ENCODE measurements at places on chromosomes 4 and X. TPM values are rescaled to one million over a fixed set of nuclear protein-coding genes. Genes with fewer than 3 reads are reported as not detected.

DNA sequence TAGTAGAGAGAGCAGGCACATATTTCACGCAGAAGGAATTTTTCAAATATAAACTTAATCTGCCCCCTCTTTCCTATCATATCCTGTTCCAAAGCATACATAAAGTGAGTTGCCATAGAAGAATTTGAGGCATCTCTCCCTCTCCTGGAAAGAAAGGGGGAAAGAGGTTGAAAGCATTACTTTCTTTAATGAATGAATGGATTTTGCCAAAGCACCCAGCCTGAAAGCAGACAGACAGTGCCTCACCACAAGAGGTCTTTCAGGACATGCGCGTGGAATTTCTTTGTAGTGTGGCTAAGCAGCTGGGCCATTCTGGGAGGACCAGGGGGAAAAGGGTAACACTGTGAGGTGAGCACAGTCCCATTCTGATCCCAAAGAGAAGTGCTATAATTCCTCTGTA, 651.4 kb downstream of the IQCM start:
- no peak overlapping the region for H3K27ac ChIP-seq
- DNase-seq, result no peak
- no peak overlapping the region for H3K4me3 ChIP-seq
- H3K4me1 ChIP-seq, result no peaks in the 10 kb centered on the region

DNA sequence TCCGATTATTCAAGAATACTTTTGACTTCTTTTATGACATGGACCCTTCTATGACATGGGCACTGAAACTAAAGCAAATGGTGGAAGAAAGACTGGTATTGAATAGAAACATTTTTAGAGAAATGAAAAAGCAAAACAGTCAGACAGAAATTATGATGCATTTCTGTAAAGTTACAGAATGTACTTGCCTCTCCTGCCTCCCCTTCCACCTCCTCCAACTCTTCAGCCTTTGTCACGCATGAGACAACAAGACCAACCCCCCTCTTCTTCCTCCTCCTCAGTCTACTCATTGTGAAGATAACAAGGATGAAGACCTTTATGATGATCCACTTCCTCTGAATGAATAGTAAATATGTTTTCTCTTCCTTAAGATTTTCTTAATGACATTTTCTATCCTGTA, 46.3 kb upstream of the HUWE1 start:
- H3K4me3 ChIP-seq, result no peak overlapping the region
- no peaks in the 10 kb centered on the region for H3K4me1 ChIP-seq
- H3K36me3 ChIP-seq, result no peaks in the 10 kb centered on the region
- no peaks in the 10 kb centered on the region for H3K27me3 ChIP-seq

DNA sequence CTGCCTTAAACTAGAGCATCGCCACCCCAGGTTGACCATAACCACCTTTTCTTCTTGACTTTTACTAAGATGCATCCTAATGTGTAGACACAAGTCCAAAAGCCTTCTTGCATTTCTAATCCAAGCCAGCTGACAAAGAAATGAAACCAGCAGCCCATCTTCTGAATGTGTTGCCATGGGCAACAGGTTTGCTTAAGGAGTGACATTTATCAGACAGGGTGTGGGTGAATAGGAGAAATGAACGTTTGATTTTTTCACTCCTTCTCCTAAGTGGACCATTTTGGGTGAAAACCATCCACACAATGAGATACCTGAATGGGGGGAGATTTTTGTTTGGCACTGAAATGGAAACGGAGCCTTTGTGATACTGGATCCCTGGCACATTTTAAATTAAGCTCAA, 72.7 kb upstream of the C4orf50 start:
- no peaks in the 10 kb centered on the region for H3K4me1 ChIP-seq
- H3K27ac ChIP-seq, result no peak overlapping the region
- DNase-seq, result no peak
- H3K36me3 ChIP-seq, result no peaks in the 10 kb centered on the region
- H3K27me3 ChIP-seq, result no peaks in the 10 kb centered on the region

DNA sequence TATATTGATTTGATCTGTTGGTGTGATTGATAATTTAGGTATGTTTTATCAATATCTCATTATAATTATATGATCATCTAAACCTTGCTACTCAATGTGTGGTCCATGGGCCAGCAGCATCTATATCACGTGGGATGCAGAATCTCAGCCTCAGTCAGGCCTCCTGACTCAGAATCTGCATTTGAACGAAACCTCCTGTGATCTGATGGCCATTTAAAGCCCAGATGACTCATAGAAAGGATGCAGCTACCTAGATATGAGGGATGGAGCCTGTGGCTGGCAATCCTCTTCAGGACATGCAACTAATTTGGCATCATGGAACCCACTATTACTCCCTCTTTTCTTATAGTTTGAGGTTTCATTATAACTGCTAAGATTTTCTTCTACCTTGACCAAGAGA, 11.3 kb upstream of the CHRNA9 start:
- no peak for DNase-seq
- H3K27ac ChIP-seq, result no peak overlapping the region
- H3K27me3 ChIP-seq, result no peaks in the 10 kb centered on the region
- no peak overlapping the region for H3K4me3 ChIP-seq
- peaks cover 19% of the 10 kb centered on the region for H3K4me1 ChIP-seq

- peak overlapping the region; percentile 34 for H3K27ac ChIP-seq
- no peaks in the 10 kb centered on the region for H3K4me1 ChIP-seq
- no peak overlapping the region for H3K4me3 ChIP-seq
- H3K36me3 ChIP-seq, result peaks cover 58% of the 10 kb centered on the region
- H3K27me3 ChIP-seq, result no peaks in the 10 kb centered on the region
These were observed 10.2 kb downstream of the CBR4 start for GRCh38 chr4:168999809-169000208.

DNA sequence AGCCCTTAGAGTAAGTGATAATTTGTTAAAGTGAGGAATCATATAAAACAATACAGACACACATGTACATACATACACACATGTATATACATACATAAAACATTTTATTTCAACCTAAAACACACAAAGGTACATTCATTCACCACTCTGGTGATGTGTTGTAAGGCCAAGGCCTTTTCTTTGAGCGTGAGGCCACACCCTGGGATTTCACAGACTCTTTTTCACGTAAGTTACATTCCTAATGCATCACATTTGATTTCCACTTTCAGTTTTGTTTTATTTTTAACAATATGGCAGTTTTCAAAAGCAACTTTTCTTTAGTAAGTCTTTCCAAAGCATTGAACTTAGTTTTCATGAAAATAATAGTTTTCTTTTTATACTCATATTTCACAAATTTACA, 170.7 kb downstream of the COL4A6 start:
- no peak overlapping the region for H3K27ac ChIP-seq
- H3K4me3 ChIP-seq, result no peak overlapping the region
- DNase-seq, result no peak
- H3K4me1 ChIP-seq, result no peaks in the 10 kb centered on the region
- H3K36me3 ChIP-seq, result no peaks in the 10 kb centered on the region

- no peaks in the 10 kb centered on the region for H3K4me1 ChIP-seq
- H3K27ac ChIP-seq, result no peak overlapping the region
- H3K27me3 ChIP-seq, result no peaks in the 10 kb centered on the region
- no peak overlapping the region for H3K4me3 ChIP-seq
These were observed 15.3 kb downstream of the TKTL1 start for GRCh38 chrX:154310616-154311536.

- no peaks in the 10 kb centered on the region for H3K36me3 ChIP-seq
- H3K27ac ChIP-seq, result no peak overlapping the region
- DNase-seq, result no peak
- H3K27me3 ChIP-seq, result peaks cover 45% of the 10 kb centered on the region
- no peaks in the 10 kb centered on the region for H3K4me1 ChIP-seq
These were observed 117.9 kb downstream of the CPZ start for GRCh38 chr4:8710416-8710815.

DNA sequence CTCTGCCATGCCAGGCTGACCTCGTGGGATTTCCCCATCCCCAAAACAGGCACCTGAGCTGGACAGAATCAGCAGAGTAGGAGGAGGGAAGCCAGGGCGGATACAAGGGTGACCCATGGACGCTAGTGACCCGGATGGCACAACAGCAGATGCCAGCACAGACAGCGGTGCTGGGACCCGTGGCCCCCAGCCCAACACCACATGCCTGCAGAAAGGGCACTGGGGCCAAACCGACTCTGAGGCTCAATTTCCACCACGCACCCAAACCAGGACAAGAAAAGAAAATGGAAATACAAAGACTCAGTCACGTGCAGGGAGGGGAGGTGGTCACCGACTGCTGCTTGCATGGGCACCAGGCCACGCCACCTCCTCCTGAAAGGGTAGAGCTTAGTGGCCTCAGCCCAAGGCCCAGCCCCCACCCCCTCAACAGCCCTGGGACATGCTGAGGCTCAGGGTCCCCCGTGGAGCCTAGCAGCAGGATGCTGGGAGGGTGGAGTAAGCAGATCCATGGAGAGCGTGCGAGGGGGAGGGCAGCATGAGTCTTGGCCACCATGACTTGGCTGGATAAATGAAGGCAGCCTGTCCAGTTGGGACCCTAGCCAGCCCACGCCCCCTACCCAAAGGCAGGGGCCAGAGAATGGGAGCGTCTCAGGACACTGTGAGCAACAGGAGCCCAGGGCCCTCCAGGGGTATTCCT, 47.7 kb downstream of the C4orf50 start:
- DNase-seq, result no peak
- H3K27ac ChIP-seq, result no peak overlapping the region
- no peaks in the 10 kb centered on the region for H3K36me3 ChIP-seq
- H3K27me3 ChIP-seq, result no peaks in the 10 kb centered on the region

GRCh38 chrX:93673869-93674271, at the start of gene FAM133A:
Gene FAM133A, plus strand, starts transcription at chrX:93674206. Its CDS starts 35,214 bp downstream, at chrX:93709420.
- no peaks in the 10 kb centered on the region for H3K4me1 ChIP-seq
- peaks cover 18% of the 10 kb centered on the region for H3K27me3 ChIP-seq
- H3K27ac ChIP-seq, result peak within 1 kb of the TSS; percentile 71
- H3K4me3 ChIP-seq, result peak within 1 kb of the TSS; percentile 54
- H3K36me3 ChIP-seq, result no peaks in the 10 kb centered on the region

- no peak overlapping the region for H3K27ac ChIP-seq
- no peaks in the 10 kb centered on the region for H3K36me3 ChIP-seq
- no peak for DNase-seq
- no peaks in the 10 kb centered on the region for H3K27me3 ChIP-seq
- H3K4me3 ChIP-seq, result no peak overlapping the region
These were observed 248.0 kb downstream of the GALNTL6 start for GRCh38 chr4:172061204-172061603.

GRCh38 chr4:67546004-67546356, 677 bp upstream of the CENPC start:
- H3K4me1 ChIP-seq, result peaks cover 52% of the 10 kb centered on the region
- DNase-seq, result peak; percentile 10
- no peak overlapping the region for H3K27ac ChIP-seq

GRCh38 chr4:112145790-112146501, 692 bp downstream of the FAM241A start:
- H3K36me3 ChIP-seq, result no peaks in the 10 kb centered on the region
- H3K4me3 ChIP-seq, result peak overlapping the region; percentile 77
- DNase-seq, result peak; percentile 51
- peaks cover 21% of the 10 kb centered on the region for H3K4me1 ChIP-seq

DNA sequence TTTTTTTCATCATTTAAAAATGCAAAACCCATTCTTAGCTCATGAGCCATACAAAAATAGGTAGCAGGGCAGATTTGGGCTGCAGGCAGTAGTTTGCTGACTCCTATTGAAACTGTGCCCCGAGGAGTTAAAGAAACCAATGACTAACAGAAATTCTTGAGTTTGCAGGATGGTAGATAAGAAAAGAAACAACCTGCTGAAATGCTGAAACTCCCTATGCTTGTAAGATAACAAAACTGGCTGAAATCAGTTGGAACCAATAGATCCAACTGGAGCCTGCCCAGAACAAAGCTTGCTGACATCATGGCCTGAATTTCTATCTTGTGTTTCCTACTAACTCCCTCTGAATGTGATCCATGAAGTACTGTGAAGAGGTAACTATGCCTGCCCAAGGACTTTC, 68.6 kb downstream of the ANOS1 start:
- no peaks in the 10 kb centered on the region for H3K36me3 ChIP-seq
- no peak overlapping the region for H3K27ac ChIP-seq
- H3K4me3 ChIP-seq, result no peak overlapping the region
- DNase-seq, result peak; percentile 41

DNA sequence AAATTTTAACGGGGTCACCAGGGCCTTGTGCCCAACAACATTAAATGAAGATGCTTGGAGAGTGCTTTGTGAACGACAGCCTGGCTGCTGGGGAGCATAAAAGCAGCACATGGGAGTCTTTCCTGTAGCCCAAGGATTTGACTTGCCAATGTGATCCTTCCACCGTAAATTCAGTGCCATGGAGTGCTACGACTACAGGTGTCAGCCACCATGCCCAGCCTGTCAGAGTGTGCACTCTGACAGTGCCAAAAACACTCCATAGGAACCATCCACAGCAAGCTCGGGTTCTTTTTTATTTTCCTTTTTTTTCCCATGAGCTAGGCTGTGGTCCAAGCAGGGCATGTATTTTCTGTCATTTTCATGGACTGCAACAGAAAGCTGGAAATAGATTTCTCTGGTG, 156.9 kb downstream of the NLGN4X start:
- H3K27ac ChIP-seq, result no peak overlapping the region
- DNase-seq, result no peak
- no peak overlapping the region for H3K4me3 ChIP-seq
- H3K36me3 ChIP-seq, result no peaks in the 10 kb centered on the region
- H3K4me1 ChIP-seq, result no peaks in the 10 kb centered on the region

DNA sequence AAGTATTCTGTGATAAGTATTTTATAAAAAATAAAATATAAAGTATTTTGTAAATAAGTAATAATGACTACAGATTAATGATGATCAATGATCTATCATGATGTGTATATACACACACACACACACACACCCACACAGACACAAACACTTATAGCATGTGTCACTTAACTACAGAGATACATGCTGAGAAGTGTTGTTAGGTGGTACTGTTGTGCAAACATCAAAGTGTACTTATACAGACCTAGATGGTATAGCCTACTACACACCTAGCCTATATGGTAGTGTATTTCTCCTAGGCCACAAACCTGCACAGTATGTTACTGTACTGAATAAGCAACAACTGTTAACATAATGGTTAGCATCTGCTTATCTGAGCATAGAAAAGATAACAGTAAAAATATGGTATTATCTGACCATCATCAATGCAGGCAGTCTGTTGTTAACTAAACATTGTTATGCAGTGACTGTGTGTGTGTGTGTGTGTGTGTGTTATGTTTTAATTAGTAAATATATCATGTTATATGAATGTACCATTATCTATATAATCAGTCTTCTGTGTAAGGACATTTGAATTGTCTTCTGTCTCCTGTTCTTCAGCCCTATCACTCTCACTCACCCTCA, 138.2 kb downstream of the CAMK2D start:
- H3K4me3 ChIP-seq, result no peak overlapping the region
- no peaks in the 10 kb centered on the region for H3K36me3 ChIP-seq
- H3K4me1 ChIP-seq, result peaks cover 22% of the 10 kb centered on the region
- H3K27me3 ChIP-seq, result no peaks in the 10 kb centered on the region

DNA sequence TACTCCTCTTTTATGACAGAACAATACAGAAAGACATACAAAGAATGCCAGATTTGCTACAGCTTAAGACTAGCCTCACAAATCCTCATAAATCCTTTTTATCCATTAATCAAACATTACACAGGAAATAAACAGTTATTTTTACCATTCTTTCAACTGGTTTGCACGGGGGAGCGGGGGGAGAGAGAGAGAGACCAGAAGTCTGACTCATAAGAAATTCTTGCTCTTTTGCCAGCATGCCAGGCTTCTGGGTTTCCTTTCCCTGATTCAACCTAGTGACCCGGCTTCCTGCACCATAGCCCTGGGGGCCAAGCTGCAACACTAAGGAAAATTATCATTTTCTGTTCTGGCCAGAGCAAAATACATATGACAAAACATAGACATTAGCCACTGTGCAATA, 6.8 kb upstream of the RRAGB start:
- H3K4me1 ChIP-seq, result no peaks in the 10 kb centered on the region
- H3K27me3 ChIP-seq, result no peaks in the 10 kb centered on the region
- H3K36me3 ChIP-seq, result no peaks in the 10 kb centered on the region
- H3K4me3 ChIP-seq, result no peak overlapping the region
- DNase-seq, result no peak
- H3K27ac ChIP-seq, result no peak overlapping the region

The SHISA3 gene
- total RNA-seq, result 8.4 TPM

The SAP30 gene
- total RNA-seq, result 3.1 TPM

The AWAT2 gene
- total RNA-seq, result not detected

The UVSSA gene
- 35.4 TPM for total RNA-seq

All from stomach (tissue), 19 donors.